GM12892 (cell line): ENCODE measurements at places on chromosomes 1 and 21.

DNA sequence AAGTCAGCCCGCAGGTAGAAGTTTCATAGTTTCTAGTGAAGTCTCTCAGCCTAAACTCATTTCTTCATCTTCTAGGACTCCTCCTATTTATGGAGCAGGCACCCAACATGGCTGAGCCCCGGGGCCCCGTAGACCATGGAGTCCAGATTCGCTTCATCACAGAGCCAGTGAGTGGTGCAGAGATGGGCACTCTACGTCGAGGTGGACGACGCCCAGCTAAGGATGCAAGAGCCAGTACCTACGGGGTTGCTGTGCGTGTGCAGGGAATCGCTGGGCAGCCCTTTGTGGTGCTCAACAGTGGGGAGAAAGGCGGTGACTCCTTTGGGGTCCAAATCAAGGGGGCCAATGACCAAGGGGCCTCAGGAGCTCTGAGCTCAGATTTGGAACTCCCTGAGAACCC, 7.2 kb downstream of the CGN start:
- DNase-seq = no peak

- DNase-seq = no peak
Measured at GRCh38 chr1:24920533-24920925, 9.5 kb downstream of the RUNX3 start.

- DNase-seq = no peak
Measured at GRCh38 chr1:94314222-94314858, 77.0 kb upstream of the ARHGAP29 start.

- no peak for DNase-seq
Measured at GRCh38 chr1:112673592-112674439, 643 bp upstream of the MOV10 start.

- no peak for DNase-seq
Measured at GRCh38 chr21:34788879-34789278, 120.1 kb downstream of the CLIC6 start.

DNA sequence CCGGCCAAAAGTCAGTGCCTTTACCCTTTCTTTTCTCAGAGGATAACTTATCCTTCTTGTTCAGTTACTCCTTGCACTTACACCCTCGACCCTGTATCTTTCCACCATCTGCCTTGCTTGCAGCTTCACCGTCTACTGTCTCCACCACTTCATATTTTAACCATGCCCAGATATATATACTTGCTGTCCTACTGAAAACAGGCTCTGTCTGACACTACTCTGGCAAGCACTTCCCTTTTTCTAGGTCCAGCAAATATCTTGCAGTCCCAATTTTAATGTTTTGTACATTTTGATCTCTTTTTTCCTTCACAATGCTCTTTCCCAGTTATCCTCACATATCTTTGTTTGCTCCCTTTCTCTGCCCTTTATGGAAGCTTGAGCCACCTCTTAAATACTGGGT, 308.6 kb downstream of the TPR start:
- DNase-seq = no peak

- no peak for DNase-seq
Measured at GRCh38 chr21:46063227-46063626, 34.7 kb upstream of the COL6A2 start.

DNA sequence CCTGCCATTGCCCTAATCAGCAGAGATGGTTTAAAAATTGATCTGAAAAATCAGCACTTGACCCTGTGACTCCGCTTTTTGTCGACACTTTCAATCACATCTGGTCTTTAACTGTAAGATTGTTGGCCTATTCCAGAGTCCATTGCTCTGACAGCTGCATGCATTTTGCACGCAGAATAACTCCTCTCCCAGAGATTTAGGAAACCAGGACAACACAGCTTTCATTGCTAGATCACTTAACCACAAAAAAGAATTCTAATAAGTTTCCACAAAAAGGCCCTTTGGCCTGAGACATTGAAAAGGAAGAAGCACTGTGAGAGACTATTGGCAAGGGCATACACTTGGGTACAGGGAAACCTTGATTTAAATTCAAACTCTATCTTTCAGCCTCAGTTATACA, 373.1 kb downstream of the TGFB2 start:
- no peak for DNase-seq

DNA sequence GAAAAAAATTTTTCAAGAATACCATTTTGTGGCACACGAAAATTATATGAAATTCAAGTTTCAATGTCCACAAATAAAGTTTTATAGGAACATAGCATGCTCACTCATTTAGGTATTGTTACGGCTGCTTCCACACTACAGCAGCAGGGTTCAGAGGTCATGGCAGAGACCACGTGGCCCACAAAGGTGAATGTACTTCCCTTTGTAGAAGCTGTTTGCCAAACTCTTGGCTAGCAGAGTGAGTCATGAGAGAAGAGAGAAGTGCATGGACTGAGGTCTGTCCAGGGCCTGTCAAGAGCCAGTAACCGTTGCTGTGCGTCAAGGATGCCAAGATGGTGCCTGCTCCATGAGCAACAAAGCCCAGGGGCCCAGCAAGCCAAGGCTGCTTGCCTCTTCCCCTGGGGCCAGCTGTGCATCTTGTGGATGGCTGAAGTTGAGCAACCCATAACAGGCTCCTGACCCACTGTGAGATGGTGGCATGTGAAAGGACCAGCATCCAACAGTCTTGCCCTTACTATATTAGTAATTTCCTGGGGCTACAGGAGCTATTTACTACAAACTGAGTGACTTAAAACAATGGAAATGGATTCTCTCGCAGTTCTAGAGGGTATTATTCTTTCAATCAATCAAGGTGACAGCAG, 64.8 kb upstream of the ATP5PO start:
- no peak for DNase-seq

DNA sequence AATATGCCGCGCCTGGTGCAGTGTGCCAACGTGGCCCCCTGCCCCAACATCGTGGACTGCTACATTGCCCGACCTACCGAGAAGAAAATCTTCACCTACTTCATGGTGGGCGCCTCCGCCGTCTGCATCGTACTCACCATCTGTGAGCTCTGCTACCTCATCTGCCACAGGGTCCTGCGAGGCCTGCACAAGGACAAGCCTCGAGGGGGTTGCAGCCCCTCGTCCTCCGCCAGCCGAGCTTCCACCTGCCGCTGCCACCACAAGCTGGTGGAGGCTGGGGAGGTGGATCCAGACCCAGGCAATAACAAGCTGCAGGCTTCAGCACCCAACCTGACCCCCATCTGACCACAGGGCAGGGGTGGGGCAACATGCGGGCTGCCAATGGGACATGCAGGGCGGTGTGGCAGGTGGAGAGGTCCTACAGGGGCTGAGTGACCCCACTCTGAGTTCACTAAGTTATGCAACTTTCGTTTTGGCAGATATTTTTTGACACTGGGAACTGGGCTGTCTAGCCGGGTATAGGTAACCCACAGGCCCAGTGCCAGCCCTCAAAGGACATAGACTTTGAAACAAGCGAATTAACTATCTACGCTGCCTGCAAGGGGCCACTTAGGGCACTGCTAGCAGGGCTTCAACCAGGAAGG, 4.3 kb downstream of the GJB3 start:
- DNase-seq = no peak

- DNase-seq = no peak
Measured at GRCh38 chr1:40507973-40508372, 594 bp upstream of the EXO5 start.

- DNase-seq = peak; percentile 18
Measured at GRCh38 chr21:29233611-29234540, 64.8 kb upstream of the BACH1 start.
